ENCODE measurements at places on chromosomes 5 and 9.

- no peak for DNase-seq
These were observed 157.5 kb downstream of the MAPKAP1 start for GRCh38 chr9:125549465-125549871.

- no peak for DNase-seq
These were observed 26.4 kb downstream of the ADAMTSL2 start for GRCh38 chr9:133560944-133561343.

GRCh38 chr9:6761306-6761705 is 3.5 kb downstream of the KDM4C start:
- no peak for DNase-seq

DNA sequence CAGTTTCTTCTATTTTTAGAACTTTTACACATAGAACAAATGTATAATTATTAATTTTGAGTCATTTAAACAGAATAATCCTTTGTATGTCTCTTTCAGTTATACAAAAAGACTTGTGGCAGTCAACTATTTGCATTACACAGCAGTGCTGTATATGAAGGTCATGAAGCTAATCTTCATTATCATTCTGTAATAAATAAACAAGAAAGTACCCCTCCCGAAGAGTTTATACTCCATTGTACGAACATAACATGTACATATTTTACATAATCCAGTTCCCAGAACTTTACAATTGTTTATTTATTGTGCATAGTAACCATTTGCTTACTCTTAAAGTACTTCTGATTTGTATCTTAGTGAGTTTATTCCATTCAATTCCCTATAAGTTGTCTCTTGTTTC is 267.9 kb downstream of the FBXL17 start:
- no peak for DNase-seq

DNA sequence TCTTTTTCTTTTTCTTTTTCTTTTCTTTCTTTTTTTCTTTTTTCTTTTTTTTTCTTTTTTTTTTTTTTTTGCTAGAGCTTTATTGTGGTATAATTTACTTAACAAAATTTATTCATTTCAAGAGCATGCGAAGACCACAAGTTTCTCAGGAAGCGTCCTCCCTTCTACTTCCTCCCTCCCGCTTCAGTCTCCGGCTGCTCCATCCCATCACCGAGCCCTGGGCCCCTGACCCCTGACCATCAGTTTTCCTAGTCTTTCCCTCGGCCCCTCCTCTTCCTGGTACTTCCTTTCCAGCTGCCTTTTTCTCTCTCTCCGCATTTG is 34.7 kb downstream of the C9orf152 start:
- DNase-seq: no peak

DNA sequence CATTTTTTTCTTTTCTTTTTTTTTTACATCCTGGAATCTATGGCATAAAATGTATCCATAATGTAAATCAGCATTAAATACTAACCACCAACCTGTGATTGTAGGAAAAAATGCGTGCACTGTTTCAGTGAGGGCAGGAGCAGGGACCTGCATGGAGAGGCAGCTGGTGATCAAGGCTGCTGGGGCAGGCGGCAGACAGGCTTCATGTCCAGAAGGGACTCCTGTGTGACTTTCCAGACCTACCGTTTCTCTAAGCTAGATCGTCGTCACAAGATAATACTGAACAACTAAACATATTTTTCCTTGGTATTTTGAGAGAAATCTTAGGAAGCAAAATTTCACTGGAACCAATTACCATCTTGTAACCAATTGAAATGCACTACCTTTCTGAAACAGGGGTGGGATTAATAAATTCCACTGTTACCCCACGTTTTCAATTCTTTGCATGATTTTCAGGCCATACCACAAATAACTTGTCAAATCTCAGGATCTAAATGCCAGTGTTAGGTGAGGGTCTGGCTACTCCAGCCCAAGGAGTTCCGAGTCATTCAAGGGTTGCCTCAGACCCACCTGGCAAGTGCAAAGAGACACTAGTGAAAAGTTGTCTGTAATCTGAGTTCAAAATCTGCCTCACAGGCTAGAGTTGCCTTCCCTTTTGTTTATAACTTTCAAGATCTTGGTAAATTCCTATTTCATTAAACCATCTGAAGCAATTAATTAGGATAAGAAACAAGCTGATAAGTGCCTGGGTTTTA is 198.2 kb downstream of the SEMA5A start:
- no peak for DNase-seq

- DNase-seq: no peak
These were observed 54.7 kb downstream of the BARX1 start for GRCh38 chr9:93900436-93900819.

DNA sequence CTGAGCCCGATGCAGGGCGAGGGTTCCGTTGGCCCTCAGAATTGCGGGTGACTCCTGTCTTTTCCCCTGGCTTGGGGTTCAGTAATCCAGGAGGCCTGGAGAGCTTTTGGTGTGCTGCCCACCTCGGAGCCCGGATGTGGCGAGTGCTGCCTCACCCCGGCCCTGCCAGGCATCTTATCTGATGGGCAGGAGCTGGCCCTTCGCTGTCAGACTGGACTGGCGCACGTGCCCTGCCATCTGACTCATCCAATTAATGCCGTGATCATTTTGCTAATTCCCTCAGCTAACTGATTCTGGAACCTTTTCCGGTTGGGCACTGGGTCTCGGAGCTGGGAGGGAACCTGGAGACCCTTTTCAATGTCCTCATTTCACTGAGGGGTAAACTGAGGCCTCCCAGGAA is 34.6 kb downstream of the RXRA start:
- no peak for DNase-seq

DNA sequence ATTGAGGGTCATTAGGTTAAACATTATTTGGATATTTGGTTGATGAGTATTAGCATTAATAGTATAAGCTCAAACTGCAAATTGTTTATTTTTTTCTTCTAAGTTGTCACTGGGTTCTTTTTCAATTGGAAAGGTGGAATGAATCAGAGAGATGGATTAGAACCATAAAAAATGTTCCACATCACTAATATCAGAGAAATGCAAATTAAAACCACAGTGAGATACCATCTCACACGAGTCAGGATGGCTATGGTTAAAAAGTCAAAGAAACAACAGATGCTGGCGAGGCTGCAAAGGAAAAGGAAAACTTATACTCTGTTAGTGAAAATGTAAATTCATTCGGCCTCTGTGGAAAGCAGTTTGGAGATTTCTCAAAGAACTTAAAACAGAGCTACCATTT is 122.8 kb downstream of the CCDC192 start:
- no peak for DNase-seq

DNA sequence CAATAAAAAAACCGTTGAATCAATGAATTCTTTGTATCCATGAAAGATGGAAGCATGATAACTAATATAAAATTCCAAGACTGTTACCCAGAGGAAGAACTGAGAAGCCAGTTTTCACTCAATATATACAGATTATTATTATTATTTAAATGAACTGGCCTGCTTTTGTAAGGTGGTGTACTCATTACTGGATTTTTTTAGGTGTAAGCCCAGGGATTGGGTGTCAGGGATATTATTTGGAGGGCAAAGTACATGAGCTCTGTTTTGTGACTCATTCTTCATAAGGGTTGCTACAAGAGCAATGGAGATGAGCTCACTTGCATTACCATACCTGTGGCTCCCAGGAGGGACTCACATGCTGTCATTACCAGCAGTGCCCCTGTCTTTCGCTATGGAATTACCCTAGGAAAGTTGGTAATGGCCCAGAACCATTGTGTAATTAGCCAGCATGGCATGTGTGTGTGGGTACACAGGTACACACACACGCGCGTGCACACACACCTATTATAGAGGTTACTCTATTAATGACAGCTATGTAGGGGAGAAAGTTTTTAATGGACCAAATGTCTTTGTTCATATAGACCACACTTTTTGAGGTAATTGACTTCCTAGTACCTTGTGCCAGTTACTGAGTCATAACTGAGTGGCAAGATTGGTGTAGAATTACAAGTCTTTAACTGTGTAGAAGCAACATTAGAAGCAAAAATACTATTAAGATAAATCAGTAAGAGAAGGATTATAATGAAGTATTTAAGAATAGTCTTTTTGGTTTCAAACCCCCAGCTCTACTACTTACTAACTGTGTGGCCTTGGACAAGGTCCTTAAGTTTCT is 143.4 kb downstream of the GDNF start:
- no peak for DNase-seq

DNA sequence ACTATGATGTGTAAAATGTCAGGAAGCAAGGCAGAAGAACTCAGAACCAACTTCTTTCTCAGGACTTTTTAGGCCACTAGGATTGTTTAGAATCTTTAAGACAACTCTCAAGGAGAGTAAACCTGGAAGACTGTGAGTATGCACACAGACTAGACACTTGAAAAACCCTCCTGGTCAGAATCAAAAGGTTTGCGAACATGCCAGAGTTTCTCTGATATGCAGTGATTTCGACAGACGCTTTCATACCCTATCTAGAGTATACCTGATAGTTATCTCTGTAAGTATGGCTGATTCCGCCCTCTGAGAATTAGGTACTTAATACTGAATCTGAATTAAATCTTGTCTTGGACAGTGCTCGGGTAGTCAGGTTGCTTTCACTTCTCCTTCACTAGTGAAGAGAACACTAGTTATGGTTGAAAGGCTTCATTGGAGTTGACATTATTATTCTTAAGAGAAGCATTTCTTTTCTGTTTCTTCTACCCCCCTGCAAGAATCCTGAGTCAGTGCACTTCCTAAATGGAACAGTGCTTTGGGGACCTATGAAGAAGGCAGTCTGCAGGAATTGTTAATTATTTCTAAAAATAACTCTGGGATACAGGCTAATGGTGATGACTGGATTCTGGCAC is 158.1 kb downstream of the HACD4 start:
- no peak for DNase-seq

GRCh38 chr5:139177809-139178588 is 20.2 kb downstream of the SIL1 start:
- no peak for DNase-seq

DNA sequence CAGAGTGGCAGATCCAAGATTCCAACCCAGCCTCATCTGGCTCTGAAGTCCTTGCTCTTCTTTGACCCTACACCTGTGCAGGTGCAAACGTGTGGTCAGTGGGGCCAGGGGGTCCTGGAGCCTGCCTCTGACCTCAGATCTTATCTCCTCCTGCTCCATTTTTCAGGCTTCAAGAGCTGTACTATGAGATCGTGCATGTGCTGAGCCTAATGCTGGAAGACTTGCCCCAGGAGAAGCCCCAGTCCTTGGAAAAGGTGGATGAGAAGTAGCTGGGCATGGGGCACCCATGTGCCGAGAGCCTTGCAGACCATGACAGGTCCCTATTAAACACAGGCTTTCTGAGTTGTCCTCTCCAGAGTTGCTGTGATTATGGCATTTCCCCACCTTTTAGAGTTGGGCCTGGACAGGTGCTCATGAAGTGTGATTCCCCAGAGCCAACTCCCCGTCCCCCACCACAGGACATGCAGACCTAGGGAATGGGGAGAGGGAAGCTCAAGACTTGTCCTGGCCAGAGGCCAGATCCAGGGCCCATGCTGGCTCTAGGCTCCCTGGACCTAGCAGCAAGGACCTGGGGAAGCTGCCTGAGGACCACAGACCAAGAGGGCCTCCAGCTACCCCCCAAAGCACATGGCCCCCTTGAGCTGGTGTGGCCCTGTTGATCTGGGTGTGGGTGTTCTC is 22.5 kb downstream of the PITX1 start:
- DNase-seq: no peak

DNA sequence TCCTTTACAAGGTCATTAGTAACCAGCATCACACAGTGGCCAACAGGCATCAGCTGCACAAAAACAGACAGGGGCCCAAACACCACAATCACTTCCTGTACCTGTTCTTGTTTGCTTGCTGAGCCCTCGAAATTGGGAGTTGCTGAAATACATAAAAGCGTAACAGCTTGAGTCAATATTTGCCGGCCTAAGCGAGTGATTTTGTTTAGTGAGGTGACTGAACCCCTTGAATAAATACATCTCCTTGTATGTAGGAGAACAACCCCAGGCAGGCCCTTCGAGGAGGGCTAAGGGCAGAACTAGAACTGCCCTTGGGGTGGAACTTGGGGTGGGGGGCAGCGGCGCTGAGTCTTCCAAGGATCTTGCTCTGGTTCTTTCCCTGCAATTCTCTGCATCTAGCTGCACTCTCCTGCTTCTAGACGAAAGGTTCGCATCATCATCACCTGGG is 502.5 kb downstream of the RASEF start:
- DNase-seq: no peak

DNA sequence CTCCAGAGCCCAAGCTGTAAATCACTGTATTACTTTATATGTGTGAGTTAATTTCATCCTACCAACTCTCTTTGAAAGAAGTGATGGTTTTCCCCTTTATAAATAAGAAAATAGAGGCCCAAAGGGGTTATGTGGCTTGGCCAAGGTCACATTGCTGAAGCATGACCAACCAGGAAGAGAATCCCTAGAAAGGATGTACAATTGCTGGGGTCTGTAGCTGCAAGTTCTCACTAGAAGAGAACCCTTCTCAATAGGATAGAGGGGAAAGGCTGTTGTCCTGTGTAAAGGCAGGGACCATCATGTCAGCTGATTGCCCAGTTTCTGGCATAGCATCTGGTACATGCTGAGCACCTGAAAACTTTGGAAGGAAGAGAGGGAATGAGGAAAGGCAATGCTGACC is 39.0 kb upstream of the FAT2 start:
- no peak for DNase-seq

DNA sequence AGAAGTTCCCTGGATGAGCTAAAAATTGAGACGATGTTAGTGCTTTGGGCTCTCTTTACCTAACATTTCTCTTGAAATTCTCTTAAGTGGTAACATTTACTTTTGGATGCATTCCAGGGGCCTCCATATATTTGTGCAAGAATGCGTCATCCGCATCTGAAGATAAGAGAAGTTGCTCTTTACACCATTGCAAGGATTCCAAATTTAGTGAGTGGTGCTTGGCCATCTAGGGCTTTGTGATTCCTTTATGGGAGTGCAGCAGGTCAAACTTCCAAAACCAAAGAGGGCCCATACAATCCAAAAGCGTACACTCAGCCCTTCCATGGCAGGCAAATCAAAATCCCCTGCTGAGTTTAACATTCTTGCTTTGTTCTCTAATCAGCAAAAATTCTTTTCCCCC is 102.0 kb upstream of the DMAC1 start:
- no peak for DNase-seq

DNA sequence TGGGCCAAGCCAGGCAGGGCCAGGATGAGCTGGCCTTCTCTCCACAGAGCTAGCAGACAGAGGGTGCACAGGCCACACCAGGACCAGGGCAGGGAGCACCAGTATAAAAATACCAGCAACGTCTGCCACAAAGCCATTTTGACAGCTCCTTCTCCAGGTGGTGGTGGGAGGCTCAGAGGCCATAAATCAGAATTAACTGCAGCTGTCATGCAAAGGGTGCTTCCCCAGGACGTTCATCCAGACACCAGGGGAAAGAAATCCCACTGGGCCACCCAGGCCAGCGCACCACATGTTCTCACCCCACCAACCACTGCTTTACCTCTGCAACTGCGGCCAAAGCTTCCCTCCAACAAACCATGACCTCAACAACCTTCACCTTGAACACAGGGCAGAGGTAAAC is 403.7 kb upstream of the TRPC7 start:
- DNase-seq: no peak

- DNase-seq: no peak
These were observed 127.9 kb downstream of the ELAVL2 start for GRCh38 chr9:23698161-23698560.

Data from esophagus squamous epithelium (tissue), 5 donors.